ENCODE measurements at places on chromosomes 11 and 22.

- no peak for DNase-seq
Observed at GRCh38 chr11:5137014-5137413, 1.1 kb downstream of the OR52A5 start.

GRCh38 chr11:61004180-61004611, 32.7 kb downstream of the CD6 start:
- DNase-seq: peak; percentile 88

GRCh38 chr11:124644426-124645280, 22.0 kb downstream of the TBRG1 start:
- peak; percentile 78 for DNase-seq

DNA sequence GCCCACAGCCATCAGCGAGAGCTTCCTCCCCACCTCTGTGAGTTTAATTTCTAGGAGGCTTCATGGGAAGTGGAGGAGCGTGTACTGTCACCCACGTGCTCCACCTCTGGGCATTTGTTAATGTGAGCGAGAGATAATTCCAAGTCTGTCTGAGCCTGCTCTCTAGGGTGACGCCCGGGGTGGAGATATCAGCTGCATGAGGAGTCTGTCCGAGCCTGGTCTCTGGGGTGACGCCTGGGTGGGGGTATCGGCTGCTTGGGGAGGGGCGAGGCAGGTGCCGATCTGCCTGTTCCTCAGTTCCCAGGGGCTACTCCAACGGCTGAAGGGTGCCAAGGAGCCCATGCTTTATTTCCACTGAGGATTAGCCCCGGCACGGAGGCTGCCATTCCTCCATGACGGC, 735.0 kb downstream of the BRD1 start:
- DNase-seq: no peak

GRCh38 chr11:28077521-28077920, 30.4 kb downstream of the KIF18A start:
- no peak for DNase-seq

DNA sequence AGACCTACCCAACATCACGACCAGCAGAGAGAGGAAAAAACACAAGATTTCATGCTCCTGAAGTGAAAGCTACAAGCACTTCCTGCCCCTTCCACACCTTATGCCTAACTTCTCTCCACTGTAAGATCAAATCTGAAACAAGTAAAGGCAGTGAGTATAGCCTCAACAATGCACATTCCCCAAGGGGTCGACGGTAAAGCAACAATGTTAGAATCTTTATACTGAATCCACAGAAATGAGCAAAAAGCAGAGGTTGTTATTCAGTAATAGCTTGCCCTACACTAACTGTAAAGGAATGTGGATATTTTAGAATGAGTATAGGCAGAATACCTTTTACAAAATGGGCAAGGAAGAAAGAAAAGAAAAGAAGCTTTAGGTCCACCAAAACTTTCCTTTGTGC, 15.6 kb downstream of the ARFGAP3 start:
- peak; percentile 69 for DNase-seq

GRCh38 chr11:95498722-95499425, 267.9 kb upstream of the SESN3 start:
- DNase-seq: peak; percentile 67

- DNase-seq: no peak
Observed at GRCh38 chr11:11217929-11218628, 135.0 kb downstream of the CSNK2A3 start.

GRCh38 chr22:41245917-41246499, 5.3 kb upstream of the CHADL start:
- no peak for DNase-seq

- no peak for DNase-seq
Observed at GRCh38 chr11:12691473-12691872, 17.3 kb downstream of the TEAD1 start.

DNA sequence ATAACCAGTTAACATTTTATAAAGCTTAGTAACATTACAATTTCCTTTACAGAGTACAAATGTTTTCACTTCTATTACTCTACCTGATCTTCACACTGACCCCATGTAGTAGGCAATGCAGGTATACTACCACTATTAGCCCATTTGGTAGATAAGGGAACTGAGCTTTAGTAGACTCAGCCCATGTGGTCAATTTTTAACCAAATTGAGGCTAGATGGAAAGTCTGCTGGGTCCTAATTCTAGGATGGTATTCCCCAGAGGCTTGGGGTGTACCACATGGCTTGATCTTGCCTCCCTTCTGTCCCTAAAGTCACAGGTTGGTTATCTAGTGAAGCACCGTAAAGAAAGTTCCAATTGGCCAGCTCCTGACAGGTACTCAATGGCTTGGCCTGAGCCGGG, 48.2 kb downstream of the NRXN2 start:
- no peak for DNase-seq

DNA sequence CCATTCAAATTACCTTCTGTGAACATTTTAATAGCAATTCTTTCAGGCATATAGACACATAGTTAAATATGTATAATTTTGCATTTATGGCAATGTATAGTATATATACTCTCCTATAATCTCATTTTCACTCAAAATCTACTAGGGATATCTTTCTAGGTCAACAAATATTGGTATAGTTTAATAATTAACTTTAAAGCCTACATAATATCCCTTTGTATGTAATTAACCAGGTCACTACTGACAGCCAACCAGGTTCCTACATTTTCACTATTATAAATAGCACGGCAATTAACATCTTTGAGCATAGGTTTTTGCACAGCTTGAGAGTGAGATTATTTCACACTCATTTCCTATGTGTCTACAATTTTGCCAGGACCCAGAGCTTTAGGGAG, 15.8 kb downstream of the OR2AG2 start:
- DNase-seq: no peak
